Forelimb muscle (tissue), 1 donor: ENCODE measurements at places on chromosomes 2 and 18. TPM values are rescaled to one million over a fixed set of nuclear protein-coding genes. Genes with fewer than 3 reads are reported as not detected.
A peak's percentile ranks its signal among the peaks of the same experiment; 100 is the strongest.

Gene USP14
- polyA plus RNA-seq, result 60.2 TPM

Gene KCNK3
- polyA plus RNA-seq, result 1.6 TPM

Gene NIF3L1
- polyA plus RNA-seq, result 17.9 TPM

Gene DCDC2C
- polyA plus RNA-seq, result 0.46 TPM

- no peak for DNase-seq
Observed at GRCh38 chr18:45686891-45687611, 36.9 kb upstream of the SLC14A1 start.

GRCh38 chr2:191343796-191344338 lies 98.7 kb downstream of the MYO1B start:
- no peak for DNase-seq

GRCh38 chr2:216535454-216535995 lies 36.9 kb downstream of the RPL37A start:
- no peak for DNase-seq

DNA sequence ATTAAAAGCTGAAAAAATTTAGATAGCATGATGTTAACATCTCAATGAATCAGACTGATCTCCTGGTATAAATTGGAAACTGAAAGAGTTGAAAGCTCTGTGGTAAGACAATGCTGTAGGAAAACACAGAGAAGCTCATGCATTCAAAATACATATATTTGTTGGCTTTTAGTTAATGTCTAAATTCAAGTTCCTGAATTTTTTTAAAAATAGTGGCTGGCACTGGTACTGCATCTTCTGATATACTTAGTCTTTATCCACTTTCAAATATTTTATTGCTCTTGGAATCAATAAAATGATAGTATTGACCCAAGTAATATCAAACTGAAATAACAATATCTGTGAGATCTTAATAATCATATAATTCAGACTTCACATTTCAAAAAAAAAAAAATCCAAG lies 151.4 kb upstream of the FIGN start:
- no peak for DNase-seq

DNA sequence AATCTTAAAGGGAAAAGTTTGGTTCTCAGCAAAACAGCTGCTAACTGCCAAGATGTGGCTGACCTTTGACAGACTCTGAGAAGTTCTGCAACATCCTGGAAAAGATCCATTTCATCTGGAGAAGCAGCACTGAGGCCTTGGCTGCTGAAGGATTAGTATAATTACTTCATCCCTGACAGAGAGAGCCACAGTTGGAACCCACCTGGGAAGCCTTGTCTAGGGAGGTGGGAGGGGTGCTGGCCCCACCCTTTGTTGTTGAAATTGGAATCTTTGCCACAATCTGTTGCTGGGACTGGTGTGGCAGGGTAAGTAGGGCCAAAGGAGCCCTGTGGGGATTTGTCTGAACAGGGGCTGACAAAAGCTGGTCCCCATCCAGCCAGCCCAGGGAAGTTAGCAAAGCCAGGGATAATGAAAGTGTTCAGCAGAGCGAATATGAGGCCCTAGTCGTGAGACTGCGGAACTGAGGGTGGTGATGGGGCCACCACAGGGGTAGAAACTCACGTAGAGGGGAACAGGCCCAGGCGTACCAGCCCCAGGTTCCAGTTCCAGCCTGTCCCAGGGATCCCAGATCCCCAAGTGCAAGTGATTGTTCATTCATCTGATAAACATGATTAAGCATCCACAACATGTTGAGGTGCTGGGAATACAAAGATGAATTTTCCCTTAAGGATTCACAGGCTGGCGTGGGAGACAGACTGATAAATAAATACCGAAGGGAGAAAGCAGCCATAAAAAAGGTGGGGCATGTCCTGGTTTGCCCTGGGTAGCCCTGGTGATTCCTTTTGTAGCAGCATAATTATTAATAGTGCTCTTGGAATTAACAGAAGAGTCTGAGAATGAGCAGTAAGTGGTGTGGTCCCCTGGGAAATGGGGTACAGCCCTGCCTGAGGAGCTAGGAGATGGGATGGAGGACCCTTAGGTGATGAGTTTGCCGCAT lies 60.0 kb downstream of the MYO1B start:
- peak; percentile 88 for DNase-seq

- DNase-seq, result no peak
Observed at GRCh38 chr2:143717053-143717452, 587.8 kb downstream of the ARHGAP15 start.
